ENCODE measurements at places on chromosomes 11 and 22.

- no peak for DNase-seq
These were observed 533.6 kb upstream of the CADM1 start for GRCh38 chr11:116037861-116038260.

GRCh38 chr11:67373648-67374570, 511 bp upstream of the CLCF1 start:
- DNase-seq, result peak; percentile 48

- DNase-seq, result no peak
These were observed 20.0 kb upstream of the TUB start for GRCh38 chr11:8060801-8061554.

DNA sequence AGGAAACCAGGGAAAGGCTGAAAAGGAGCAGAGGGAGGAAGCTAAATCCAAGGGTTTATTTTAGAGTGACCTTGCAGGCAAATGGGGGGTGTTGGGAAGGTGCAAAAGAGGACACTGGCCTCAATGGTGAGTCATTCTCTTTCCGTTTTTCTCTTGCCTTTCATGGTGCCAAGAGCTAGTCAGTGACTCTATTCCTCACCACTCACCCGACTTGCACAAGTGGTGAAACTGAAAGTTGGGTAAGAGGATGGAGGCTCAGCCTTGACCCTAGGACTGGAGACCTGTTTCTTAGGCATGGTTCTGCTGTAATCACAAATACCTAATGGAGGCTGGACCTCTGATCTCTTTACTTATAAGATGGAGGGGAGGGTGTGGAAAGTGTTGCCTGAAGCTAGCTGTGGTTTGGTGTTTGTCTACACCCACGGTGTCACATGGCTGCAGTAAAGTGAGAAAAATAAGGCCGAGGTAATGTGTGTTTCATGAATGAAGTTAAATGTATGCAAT, 67.3 kb upstream of the CREB3L1 start:
- no peak for DNase-seq

GRCh38 chr11:79430280-79430679, 10.6 kb downstream of the TENM4 start:
- no peak for DNase-seq

GRCh38 chr22:41038732-41039131, 53.7 kb upstream of the EP300 start:
- no peak for DNase-seq

- DNase-seq, result no peak
These were observed 239.7 kb downstream of the BRD1 start for GRCh38 chr22:49587987-49588386.

- DNase-seq, result no peak
These were observed 27.8 kb upstream of the LMO2 start for GRCh38 chr11:33919645-33920044.

DNA sequence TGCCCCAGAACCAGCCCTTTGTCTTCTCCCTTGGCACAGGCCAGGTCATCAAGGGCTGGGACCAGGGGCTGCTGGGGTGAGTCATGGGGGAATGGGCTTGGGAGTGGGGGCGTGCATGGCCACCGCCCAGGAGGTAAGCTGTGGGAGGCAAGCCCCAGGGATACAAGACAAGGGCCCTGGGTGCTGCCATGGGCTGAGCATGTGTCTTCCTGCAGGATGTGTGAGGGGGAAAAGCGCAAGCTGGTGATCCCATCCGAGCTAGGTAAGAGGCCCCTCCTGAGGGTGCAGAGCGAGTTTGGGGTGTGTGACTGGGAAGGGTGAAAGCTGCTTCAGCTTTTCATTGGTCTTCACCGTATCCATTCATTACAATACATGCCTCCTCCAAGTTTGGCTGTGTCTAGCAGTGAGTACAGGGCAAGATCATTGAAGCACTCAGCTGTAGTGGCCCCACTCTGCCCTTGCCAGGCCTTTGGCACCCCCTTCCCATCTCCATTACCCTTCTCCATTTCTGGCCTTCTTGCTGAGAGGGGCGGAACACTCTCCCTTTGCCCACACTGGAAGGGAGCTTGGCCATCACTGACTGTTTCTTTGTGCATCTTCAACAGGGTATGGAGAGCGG, 2.5 kb downstream of the FKBP2 start:
- no peak for DNase-seq

DNA sequence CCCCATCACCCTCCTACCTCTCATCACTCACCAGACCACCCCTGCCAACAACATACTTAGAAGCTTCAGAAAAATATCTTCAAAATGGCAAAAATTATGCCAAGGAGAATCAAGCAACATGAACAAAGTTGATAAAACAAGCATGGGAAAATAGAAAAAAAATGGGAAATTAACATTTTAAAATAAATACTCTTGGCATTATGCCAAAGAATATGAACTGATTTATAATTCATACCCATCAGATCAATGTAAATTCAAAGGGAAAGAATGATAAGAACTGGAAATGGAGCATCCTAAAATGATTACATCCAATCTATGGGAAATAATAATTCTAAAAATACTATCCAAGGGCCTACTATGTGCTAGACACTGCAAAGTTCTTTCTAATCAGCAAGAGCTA, 12.0 kb downstream of the SIAE start:
- no peak for DNase-seq

- no peak for DNase-seq
These were observed 20.5 kb downstream of the TST start for GRCh38 chr22:36998620-36999351.

GRCh38 chr22:21628386-21629254, 1.2 kb downstream of the YDJC start:
- no peak for DNase-seq

DNA sequence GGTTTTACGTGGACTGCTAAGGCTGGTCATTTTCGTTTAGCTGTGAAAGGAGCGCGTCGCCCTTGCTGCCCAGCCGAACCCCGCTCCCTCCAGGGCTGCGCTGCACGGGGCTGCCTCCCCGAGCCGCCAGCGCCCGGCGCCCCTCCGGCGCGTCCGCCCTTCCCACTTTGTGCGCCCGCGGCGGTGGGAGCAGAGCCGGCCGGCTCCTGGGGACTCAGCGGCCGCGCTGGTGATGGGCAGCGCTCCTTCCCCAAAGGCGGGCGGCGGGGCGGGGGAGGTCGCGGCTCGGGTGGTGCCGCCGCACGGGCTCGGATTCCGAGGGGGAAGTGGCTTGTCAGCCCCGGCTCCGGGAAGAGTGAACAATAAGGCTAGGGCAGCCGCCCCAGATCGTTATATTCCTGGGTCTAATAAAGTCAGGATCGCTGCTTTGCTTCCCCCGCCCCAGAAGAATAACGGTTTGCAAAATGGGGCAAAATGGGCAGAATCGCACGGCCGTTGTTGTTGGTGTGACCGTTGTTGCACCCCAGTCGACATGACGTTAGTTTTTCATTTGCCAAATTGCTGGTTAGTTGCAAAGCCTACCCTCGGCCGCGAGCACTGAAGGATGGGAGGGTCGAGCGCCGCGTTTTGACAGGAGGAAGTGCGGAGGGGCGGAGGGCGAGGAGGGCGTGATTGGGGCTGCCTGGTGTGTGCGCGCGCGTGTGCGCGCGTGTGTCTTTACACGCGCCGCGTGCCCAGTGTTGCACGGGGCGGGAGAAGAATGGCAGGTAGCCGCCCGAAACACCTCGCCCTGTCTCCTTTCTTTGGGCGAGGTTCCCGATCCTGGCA, 745 bp downstream of the NCAM1 start:
- DNase-seq, result no peak

- no peak for DNase-seq
These were observed 249.1 kb downstream of the FAT3 start for GRCh38 chr11:92473736-92474135.

DNA sequence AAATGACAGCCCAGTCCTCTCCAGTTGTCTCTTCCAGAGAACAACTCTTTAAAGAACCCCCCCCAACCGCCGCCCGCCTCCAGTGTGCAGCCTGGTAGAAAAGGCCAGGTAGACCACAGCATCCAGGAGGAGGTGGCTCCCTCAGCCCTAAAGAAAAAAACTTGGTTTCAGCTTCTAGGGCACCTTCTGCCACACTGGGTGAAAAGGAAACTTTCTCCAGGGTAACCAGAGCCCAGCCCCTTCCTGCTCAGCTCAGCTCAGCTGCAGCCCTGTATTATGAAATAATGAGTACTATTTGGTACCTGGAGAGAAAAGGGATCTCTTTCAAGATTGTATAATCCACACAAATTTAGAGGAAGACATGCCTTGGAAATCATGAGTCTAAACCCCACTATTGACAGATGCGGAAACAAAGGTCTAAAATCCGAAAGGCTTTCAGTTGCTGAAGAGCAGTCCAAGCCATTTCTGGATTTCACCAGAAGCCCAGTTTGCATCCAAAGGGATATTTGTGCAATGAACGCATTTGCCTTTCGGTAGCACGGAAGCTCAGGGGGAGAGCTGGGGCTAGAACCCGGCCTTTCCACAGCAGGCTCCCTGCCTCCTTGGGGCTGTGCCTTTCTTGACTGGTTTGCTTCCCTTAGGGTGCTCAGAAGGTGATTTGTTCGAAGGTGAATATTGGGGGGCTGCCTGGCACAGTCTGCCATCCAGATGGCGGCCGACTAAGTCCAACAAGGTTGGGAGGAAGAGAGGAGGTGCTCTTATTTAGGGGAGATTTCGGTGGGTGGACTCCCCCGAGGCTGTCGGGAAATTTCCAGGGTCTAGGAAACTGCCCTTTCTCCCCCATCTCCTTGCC, 3.3 kb downstream of the FXYD6 start:
- DNase-seq, result no peak

DNA sequence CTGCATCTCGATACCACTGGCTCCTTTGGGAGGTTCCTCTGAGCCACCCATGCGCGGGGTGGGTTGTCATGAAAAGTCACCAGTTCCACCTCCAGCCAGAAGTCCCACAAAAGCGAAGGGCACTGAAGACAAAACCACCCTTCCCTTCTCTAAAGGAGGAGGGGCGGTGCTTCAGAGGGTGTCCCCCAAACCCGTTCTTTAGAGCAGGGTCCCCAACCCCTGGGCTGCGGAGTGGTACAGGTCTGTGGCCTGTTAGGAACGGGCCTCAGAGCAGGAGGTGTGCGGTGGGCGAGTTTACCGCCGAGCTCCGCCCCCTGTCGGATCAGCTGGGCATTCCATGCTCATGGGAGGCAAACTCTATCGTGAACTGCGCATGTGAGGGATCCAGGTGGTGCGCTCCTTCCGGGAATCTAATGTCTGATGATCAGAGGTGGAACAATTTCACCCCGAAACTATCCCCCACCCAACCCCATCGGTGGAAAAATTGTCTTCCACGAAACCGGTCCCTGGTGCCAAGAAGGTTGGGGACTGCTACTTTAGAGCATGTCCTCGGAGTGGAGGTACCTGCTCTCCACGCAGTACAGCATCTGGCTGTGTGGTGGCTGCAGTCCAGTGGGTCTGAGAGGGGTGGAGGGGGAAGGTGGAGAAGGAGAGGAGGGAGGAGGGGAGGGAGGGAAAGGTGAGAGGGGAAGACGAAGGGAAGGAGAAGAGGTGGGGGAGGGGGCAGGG, 72.9 kb upstream of the SEPTIN5 start:
- no peak for DNase-seq

DNA sequence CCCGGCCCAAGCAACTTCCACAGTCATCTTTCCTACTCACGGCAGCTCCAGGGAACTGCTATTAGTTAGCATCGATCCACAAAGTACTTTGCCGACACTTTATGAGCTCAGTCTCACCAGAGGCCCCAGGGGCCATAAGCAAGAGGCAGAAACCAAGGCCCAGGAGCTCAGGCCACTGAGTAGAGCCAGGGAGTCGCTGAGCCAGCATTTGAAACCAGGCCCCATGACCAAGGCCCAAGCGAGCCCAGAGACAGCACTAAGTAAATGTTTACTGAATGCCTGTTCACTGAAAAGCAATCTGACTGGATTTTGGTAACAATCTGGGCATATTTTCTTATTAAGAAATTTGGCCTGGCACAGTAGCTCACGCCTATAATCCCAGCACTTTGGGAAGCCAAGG, 43.3 kb downstream of the ARRB1 start:
- no peak for DNase-seq

DNA sequence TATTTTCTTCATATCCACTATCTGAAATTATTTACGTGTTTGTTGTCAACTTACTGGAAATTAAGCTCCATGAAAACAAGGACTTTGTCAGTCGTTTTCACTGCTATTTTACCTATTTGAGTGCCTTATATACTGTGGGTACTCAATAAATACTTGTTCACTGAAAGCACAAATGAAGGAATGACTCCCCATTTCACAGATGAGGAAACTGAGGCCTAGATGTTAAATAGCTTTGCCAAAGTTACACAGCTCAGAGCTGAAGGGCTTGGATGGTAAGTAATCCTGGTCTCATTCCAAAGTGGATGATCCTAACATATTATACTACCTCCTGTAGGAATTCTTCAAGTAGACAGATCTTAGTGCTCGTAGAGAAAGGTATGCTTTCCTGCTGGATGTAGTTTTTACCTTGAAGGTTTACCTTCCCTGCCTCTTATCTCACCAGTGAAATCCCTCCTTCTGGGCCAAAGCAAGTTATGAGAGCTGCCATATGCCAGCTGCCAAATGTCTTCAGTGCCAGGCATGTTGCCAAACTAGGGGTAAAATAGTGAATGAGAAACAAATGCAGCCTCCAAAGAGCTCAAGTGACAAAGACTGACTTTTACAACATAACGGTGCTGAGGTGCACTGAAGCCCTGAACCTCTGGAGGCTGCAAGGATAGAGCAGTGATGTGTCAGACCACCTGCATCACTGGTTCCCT, 129.7 kb downstream of the TRIM44 start:
- no peak for DNase-seq

- no peak for DNase-seq
These were observed 102.7 kb downstream of the NECTIN1 start for GRCh38 chr11:119626197-119626841.

DNA sequence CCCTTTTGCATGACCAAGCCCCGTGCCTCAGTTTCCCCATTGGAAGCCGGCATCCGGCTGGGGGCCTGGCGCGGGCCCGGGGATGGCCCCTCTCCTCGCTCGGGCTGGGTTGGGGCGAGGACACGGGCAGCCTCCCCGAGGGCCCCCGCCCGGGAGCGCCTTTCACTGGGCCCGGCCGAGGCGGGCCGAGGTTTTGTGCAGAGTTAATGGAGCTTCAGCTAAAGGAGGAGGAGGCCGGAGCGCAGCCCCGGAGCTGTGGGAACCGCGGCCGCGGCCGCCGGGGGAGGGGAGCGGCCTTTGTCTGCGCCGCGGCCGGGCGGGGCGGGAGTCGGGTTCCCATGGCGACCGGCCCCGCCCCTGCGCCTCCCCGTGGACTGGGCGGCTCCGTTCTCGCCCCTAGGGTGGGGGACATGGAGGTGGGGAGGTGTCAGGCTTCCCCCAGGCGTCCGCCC, 1.4 kb upstream of the MAPK11 start:
- no peak for DNase-seq

DNA sequence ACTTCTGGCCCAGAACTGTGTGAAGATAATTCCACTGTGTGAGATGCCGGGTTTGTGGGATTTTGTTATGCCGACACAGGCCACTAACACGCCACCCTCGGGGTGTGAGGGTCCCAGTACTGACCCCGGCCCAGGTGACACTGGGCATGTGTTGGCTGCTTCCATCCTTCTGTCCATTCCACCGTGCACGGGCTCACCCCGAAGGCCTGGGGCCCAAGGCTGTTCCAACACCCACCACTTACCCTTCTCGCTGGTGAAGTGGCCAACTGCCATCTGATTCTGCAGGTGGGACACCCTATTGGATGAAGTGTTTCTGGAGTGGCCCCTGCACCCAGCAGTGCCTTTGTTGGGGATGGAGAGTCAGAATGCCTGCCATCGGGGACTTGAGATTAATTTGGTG, 1307.5 kb downstream of the BRD1 start:
- DNase-seq, result no peak

GRCh38 chr22:28442711-28443525, 236.7 kb downstream of the TTC28 start:
- DNase-seq, result no peak
